ENCODE measurements at places on chromosomes 2 and 18.

DNA sequence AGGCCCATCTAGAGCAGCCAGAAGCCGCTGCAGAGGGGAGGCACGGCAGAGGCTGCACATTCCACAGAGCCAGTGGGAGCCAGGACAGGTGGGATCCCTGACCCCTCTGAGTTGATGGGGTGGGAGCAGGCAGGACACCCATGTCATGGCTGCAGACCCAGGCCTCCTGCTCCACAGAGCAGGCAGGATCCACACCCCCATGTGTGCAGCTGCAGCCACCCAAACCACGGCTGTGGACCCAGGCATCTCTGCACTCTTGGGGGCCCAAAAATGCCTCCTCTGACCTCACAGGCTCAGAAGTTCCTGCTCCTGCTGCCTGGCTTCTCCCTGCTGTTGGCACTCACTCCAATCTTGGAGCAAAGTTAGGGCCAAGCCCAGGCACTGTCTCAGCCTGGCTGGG is 112.3 kb upstream of the TMEM18 start:
- no peak for DNase-seq

- no peak for DNase-seq
Measured at GRCh38 chr2:128996078-128996477, 677.4 kb upstream of the HS6ST1 start.

DNA sequence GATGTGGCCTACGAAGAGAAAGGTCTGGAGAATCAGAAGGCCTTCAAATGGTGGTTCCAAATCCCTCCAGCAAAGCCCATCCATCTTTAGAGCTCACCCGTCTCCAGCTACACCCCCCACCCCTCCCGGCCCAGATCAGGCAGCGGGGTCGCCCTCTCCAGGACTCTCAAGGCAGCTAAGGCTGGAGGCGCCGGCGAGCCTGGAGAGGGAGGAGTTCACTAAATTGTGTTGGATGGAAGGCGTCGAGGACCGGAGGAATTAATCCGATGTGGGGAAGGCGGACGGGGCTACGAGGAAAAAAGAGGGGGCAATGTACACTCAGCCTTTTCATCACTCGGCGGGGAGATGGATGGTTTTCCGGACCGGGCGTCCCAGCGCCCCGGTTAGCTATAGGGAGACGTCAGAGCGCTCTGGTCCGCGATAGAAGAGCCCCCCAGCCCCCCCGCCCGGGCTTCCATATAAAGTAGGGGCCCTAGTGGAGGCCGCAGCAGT is at the start of gene GRP:
Gene GRP, plus strand, starts transcription at position 487 of the 492 bp plus-strand sequence. CDS start 108 bp downstream, outside the sequence.
- peak; percentile 43 for DNase-seq

GRCh38 chr2:21331625-21332370 is 208.0 kb downstream of the TDRD15 start:
- no peak for DNase-seq

DNA sequence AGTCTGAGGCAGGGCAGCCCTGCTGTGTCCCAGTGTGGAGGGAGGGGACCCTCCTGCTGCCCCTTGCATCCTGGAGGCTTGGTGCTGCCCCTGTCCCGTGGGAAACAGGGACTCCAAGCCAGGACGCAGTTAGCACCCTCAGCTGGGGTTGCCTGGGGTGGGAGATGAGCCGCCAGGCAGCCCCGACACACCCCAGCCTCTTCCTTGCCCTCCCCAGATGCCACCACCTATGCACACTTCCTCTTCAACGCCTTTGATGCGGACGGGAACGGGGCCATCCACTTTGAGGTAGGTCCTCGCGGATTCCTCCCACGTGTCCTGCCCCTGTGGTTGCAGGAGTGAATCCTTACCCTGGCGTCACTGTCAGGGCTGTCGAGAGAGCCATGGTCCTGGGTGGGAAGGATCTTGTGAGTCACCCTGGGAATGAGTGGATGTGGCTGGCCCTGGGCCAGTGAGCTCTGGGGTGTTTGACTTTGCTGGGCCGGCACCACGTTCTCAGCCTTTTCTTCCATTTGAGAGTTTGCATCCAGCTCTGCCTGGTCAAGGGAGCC is 27.5 kb upstream of the FAHD2A start:
- no peak for DNase-seq

DNA sequence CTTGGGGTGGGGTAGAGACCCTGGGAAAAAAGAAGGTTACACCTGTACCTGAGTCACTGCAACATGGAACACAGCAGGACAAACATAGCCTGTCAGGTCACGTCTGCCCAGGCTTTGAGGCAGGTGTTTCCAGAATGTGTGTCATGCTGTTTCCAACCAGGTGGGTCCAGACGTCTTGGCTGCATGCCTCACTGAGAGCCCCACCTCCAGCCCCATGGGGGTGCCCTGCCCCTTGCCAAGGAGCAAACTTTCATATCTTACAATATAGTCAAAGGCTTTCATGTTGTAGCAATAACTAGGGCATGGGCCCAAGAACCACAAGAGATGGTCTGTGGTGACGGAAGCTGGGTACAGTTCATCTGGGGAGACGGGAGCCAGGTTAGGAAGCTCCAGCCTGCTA is 499.7 kb downstream of the BCL11A start:
- no peak for DNase-seq

DNA sequence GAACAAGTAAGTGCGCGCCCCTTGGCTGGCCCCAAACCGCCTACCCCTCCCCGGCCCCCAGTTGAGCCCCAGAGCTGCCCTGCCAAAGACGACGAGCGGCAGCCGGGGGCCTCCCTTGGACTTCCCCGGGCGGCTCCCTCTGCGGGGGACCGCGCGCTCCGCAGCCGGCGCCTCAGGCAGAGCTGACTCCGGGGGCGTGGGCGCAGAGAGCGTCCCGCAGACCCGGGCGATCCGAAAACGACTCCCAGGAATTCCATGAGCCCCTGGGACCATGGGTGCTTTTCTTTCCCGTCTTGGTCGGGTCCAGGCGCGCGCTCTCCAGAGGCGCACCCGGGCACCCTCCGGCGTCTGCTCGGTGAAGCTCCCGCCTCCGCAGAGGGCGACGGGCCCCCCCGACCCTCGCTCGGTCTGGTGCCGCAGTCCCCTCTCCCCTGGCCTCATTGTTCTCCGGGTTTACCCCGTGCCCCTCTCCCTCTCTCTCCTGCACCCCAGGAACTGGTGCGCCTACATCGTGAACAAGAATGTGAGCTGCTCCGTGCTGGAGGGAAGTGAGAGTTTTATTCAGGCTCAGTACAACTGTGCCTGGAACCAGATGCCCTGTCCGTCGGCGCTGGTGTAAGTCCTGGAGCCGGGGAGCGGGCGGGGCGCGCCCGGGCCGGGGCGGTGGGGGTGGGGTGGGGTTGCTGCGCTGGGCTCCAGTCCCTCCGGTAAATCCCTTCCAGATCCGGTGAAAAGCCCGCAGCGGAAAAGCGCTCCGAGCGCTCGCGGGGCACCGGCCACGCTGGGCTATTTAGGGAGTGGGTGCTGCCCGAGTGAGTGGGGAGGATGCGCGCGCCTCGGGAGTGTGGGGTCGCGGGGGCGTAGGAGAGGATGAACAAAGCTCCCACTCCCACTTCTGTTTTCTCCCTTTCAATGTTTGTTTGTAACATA is 776 bp downstream of the EMILIN2 start:
- DNase-seq = peak; percentile 62

DNA sequence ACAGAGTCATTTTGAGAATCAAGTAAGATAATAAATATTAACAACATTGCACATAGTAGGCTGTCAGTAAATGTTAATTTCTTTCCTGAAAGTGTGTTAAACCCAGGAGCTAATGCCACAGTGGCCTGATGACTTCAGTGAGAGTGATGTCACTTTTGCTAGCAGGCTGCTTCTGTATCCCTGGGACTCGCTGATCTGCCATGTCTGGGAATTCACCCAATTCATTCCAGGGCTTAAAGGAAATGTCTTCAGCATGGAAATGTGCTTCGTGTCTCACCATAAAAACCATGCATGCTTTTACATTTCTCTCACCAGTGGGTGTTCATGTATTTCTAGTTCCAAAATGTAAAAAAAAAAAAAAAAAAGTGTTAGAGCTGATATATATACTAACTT is 56.8 kb upstream of the MAPRE3 start:
- no peak for DNase-seq

- no peak for DNase-seq
Measured at GRCh38 chr2:205969584-205969983, 116.4 kb downstream of the INO80D start.

- DNase-seq = no peak
Measured at GRCh38 chr2:114156366-114157056, 266.6 kb downstream of the ACTR3 start.

GRCh38 chr2:159573846-159574606 is 42.3 kb downstream of the BAZ2B start:
- no peak for DNase-seq
